Fibroblast of upper back skin (primary cell): ENCODE measurements at places on chromosomes 11 and 22.

GRCh38 chr22:50146439-50147238 lies 23.9 kb upstream of the PANX2 start:
- peak; percentile 76 for DNase-seq

DNA sequence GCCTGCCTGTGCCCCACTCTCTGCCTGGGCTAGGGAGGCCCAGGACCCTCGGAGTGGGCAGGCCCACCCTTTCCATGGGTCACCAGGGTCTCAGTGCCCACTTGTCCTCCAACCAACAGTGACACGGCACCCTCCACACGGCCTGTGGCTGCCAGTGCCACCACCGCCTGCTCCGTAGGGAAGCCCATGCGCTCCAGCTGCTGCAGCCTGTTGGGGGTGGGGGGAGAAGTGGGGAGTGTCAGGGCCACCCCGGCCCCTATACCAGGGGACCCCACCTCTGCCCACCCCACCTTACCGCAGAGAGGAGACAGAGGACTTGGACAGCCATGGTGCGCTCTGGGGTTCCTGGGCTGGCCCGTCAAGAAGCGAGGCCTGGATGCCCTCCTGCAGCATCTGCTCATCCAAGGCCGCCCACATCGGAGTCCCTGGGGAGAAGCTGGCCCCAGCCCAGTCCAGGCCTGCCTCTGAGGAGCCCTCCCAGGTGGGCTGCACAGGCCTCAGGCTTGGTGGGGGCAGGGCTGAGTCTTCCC lies 7.7 kb downstream of the RHBDD3 start:
- no peak for DNase-seq

- DNase-seq = no peak
Measured at GRCh38 chr11:13346470-13346869, 68.9 kb downstream of the BMAL1 start.

- no peak for DNase-seq
Measured at GRCh38 chr22:50102946-50103345, 13.1 kb downstream of the MOV10L1 start.

DNA sequence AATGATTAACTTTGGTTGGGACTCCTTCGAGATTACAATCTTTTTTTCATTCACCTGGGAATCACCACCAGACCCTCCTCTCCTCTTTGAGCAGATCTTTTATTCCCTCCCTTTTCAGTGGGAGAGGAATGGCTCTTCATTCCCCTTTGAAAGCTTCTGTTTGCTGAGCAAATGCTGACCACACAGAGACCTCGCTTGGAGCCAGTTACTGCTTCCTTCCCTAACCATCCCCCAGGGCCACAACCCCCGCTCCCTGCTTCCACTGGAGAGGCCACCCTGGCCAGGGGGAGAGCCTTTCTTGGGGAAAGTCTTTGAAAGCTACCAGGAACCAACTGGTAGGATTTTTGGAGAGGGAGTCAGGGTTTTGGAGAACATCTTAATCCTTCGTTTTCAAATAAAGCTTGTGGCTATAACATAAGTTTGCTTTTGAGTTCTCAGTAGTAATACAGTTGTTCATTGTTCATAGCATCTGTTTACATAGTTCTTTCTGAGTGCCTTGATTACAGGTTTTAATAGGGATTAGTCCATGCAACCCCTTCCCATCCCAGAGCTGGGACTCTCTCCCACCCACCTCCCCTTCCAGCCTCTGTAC lies 138.4 kb downstream of the DBX1 start:
- no peak for DNase-seq

- no peak for DNase-seq
Measured at GRCh38 chr11:76891793-76892192, 31.1 kb downstream of the ACER3 start.

DNA sequence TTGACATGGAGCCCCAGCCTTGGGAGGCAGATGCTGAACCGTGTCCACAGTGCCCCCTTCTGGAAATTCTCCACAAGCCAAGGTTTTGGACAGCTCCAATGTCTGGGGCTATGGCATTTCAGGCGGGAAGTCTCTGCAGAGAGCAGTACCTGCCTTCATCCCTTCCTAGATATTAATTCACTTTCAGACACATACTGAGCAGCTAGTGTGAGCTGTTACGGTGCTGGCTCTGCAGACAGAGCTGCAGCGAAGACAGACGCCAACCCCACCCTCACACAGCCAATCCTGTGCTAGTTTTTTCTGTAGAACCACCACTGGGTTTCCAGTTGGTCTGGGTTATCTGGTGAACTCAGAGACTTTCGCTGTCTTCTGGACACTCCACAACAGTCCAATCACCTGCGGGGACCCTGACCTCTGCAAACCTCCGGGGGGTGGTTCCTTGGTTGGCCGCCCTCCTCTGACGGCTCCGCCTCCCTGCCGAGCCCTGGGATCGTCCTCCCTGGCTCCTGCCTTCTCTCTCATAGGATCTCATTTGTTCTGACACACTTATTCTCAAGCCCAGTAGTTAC lies 9.1 kb downstream of the LMF2 start:
- DNase-seq = peak; percentile 48

GRCh38 chr22:46962406-46962805 lies 200.0 kb downstream of the TBC1D22A start:
- no peak for DNase-seq

- DNase-seq = no peak
Measured at GRCh38 chr11:104610635-104611034, 287.6 kb downstream of the CASP12 start.

GRCh38 chr22:50640857-50641647 lies 13.1 kb upstream of the ARSA start:
- DNase-seq = no peak

DNA sequence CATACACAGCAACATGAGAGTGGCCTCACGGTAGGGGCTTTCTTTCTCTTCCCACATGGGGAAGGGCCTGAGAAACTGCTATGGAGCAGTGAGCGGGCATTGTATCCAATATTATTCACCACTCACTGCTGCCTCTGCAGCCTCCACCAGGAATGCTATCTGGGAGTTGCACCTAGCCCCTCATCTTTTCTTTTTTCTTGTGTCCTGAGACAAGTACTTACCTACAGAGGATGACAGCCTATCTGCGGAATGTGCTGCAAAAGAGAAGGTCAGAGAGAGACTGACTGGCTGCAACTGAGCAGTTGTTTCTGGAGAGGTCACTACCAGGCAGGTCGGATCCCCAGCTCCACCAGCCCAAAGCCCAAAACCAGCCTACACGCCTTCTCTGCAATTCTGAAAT lies 52.1 kb upstream of the HTATIP2 start:
- no peak for DNase-seq

- DNase-seq = no peak
Measured at GRCh38 chr11:17145972-17146371, 61.8 kb downstream of the PIK3C2A start.

- DNase-seq = no peak
Measured at GRCh38 chr11:46951864-46952263, 15.3 kb downstream of the CSTPP1 start.

- DNase-seq = peak; percentile 52
Measured at GRCh38 chr11:119421941-119422808, 797 bp downstream of the THY1 start.

- DNase-seq = no peak
Measured at GRCh38 chr11:360326-361280, 8.7 kb upstream of the B4GALNT4 start.

GRCh38 chr11:911031-911889 lies 650 bp upstream of the CHID1 start:
- peak; percentile 73 for DNase-seq
